ENCODE measurements at places on chromosomes 16 and 17.

GRCh38 chr17:39928858-39929645 is 1.5 kb downstream of the LRRC3C start:
- no peak for DNase-seq

GRCh38 chr17:14772776-14773175 is 471.9 kb downstream of the HS3ST3B1 start:
- DNase-seq: no peak

GRCh38 chr17:69643686-69644085 is 229.2 kb downstream of the MAP2K6 start:
- no peak for DNase-seq

GRCh38 chr17:36133602-36134236 is 30.1 kb downstream of the CCL4 start:
- DNase-seq: no peak

GRCh38 chr16:74372369-74372768 is 3.7 kb upstream of the NPIPB15 start:
- no peak for DNase-seq

- no peak for DNase-seq
Measured at GRCh38 chr17:42276609-42277341, 584 bp upstream of the STAT5B start.

- DNase-seq: no peak
Measured at GRCh38 chr16:24381470-24382118, 125.5 kb downstream of the CACNG3 start.

DNA sequence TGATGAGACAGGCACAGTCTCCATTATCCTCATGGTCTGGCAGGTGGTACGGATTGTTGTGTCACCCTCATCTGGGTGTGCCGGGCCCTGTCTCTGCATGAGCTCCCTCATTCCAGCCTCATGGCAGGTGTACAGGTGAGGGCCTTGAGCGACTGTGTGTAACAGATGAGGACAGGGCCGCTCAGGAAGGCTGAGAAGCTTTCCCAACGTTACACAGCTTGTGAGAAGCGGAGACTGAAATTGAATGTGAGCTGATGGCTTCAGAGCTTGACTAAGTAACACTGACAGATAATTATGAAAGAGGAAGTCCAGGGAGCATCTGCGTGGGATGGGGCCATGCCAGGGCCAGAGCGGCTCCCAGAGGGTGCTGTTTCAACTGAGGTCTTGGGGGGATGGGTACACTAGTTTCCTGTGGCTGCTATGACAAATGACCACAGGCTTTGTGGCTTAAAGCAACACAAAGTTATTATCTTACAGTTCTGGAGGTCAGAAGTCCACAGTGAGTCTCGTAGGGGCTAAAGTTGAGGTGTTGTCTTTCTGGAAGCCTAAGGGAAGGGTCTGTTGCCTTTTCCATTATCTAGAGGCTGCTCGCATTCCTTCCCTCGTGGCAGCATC is 36.7 kb downstream of the CMIP start:
- DNase-seq: no peak

DNA sequence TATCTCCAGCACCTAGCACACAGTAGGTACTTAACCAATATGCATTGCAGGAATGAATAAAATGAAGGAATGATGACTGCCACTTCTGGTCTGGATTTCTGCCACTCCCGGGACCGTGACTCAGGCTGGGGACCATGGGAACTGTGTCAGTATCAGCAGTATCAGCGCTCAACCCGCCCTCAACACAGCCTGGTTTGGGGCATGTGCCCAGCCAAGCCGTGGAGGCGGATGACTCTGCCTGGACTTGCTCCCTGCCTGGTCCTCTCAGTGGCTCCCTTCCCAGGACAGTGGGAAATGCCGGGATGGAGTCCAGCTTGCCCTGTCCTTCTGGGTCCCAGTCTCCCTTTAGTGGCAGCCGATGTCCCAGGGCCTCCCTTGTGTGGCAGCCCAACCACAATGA is 55.1 kb downstream of the SRCIN1 start:
- DNase-seq: no peak

DNA sequence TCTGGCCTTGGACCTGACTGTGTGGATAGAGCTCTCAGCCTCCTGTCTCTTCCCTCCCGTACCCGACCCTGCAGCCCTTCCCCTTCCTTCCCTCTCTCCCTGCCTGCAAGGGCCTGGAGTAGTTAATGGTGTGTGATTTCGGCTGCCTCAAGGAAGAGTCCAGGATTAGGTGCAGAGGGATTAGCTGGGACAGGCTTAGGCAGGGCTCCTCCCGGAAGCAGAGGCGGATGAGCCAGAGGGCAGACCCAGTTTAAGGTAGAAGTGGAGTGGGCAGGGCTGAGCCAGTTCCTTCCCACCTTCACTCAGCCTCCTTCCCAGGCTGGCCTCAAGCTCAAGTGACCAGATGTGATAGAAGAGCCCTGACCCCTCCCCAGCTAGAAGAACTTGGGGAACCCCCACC is 16.8 kb downstream of the GUCY2D start:
- no peak for DNase-seq

DNA sequence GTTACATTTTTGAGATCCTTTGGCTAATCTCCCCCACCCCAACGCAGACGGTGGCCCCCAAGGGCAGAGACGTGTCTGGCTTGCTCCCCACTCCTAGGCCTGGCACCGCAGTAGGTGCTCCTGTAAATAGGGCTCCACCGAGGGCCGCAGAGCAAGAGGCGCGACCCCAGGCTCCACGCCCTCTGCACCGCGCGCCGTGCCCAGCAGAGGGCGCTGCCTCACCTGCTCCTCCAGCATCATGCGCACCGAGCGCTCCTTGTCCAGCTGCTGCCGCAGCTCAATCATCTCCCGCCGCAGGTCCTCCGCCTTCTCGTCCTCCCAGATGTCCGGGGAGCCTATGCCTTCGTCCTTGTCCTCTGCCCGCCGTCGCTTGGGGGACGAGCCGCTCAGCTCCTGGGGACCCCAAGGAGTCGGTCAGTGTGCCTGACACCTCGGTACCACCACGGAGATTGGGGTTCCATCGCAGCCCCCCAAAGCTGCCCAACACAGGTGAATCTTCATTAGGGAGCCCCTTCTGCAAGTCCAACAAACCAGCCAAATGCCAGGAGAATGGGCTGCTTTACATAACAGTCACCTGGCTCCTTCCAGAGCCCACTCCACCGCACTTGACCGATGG is 11.2 kb downstream of the TFAP4 start:
- DNase-seq: no peak

GRCh38 chr16:3495176-3495575 is at the start of gene C16orf90:
Gene C16orf90 (minus strand): TSS chr16:3495489. CDS start chr16:3495421, 68 bp downstream.
- no peak for DNase-seq

DNA sequence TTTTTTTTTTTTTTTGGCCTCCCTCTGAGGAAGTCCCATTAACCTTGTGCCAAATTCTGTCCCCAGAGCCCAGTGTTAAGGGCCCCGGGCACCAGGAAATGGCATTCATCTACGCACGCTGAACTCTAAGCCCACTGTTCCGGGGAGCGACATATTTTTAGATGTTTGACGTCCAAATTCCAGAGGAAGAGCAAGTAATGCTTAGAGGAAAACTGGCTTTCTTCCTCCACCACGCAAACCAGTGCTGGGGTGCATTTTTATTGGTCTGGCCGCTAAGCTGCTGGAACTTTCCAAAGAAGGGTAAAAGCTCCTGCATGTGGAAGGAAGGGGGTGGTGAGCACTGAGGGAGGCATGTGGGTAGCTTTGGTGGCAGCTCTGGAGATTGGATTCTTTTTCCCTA is 8.3 kb downstream of the WFDC1 start:
- no peak for DNase-seq

- no peak for DNase-seq
Measured at GRCh38 chr16:68298907-68299561, 11.7 kb downstream of the SLC7A6OS start.

DNA sequence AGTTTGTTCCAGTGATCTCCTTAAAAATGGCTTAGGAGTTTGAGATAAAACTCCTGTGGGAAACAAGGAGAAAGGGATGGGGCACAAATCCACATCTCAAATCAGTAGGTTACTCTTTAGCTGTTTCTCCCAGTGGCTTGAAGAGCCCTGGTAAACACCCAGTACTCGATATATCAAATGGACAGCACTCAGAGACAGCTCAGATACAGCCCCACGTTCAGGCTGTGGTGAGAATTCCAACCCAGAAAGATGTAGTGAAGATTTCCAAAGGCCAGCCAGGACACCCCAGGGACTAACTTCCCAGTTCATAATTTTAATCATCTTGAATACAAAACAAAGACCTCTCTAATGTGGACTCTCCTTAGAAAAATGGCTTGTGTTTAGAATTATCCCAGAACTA is 6.4 kb upstream of the VEZF1 start:
- no peak for DNase-seq

DNA sequence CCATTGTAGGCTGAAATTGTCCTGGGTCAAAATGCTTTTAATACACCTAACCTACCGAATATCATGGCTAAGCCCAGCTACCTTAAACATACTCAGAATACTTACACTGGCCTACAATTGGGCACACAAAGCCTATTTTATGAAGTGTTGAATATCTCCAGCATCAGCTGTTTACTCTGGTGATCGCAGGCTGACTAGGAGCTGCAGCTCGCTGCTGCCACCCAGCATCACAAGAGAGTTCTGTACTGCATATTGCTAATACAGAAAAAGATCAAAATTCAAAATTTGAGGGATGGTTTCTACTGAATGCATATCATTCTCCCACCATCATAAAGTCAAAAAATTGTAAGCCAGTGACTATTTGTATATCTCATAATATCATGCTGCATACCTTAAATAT is 55.3 kb downstream of the ULK2 start:
- no peak for DNase-seq

Data from stimulated activated CD8-positive, alpha-beta memory T cell treated with anti-CD3 and anti-CD28 coated beads, Interleukin-7, amount 100 ng/mL, for 1 hour (primary cell).